CD4-positive, alpha-beta T cell treated with Interleukin-6 for 4 hours (primary cell): ENCODE measurements at places on chromosomes 4 and X.

- DNase-seq, result no peak
These were observed 278.3 kb downstream of the PCDH18 start for GRCh38 chr4:137253949-137254348.

GRCh38 chr4:143186212-143186611 lies 1.5 kb downstream of the USP38 start:
- no peak for DNase-seq

GRCh38 chr4:175422331-175422730 lies 389.7 kb downstream of the GPM6A start:
- no peak for DNase-seq

DNA sequence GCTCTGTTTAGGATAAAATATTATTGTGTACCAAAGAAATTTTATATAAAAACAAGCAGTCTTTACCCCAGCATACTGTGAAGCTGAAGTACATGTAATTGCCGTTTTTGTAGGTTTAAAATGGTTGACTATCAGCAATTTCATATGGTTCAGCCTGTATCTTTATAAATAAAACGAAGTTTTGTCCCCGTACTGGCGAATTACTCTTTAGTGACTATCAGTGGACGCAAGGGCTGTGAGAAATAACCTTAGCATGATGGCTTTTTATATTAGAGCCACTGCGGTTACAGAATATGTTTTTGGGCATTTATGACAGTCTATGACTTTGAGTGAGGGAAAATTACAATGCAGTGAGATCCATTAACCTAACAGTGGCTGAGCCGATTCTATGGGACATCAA lies 1.2 kb downstream of the GPM6B start:
- no peak for DNase-seq

GRCh38 chr4:68904786-68905185 lies 46.8 kb downstream of the UGT2A3 start:
- DNase-seq, result no peak

DNA sequence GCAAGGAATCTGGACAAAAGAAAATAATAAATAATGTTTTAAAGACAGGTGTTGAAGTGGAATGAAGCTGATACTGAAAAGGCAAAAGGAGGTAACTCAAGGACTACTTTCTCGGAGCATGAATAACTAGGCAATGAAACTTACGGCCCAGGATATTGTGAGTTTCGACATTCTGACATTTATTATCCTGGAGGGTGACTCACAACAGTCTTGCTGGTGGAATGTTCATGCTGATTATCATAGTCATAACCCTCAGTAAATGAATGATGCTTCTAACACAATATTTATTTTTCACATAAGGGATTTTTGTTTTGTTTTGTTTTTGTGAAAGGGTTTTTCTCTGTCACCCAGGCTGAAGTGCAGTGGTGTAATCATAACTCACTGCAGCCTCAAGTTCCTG lies 147.0 kb upstream of the HPGD start:
- DNase-seq, result no peak

DNA sequence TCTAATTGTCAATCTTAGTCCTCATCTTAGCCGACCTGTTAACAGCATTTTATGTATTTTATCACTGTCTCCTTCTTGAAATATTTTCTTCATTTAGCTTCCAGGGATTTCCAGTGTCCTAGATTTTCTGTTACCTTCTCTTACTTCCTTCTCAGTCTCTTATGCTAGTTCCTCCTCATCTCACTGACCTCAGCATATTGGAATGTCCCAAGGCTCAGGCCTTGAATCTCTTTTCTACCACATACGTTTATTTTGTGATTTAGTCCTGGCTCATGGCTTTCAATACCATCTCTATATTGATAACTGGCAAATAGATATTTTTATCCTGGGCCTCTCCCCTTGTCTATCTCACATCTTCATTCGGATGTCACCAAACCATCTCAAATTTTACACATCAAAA lies 61.1 kb downstream of the IQCM start:
- no peak for DNase-seq

DNA sequence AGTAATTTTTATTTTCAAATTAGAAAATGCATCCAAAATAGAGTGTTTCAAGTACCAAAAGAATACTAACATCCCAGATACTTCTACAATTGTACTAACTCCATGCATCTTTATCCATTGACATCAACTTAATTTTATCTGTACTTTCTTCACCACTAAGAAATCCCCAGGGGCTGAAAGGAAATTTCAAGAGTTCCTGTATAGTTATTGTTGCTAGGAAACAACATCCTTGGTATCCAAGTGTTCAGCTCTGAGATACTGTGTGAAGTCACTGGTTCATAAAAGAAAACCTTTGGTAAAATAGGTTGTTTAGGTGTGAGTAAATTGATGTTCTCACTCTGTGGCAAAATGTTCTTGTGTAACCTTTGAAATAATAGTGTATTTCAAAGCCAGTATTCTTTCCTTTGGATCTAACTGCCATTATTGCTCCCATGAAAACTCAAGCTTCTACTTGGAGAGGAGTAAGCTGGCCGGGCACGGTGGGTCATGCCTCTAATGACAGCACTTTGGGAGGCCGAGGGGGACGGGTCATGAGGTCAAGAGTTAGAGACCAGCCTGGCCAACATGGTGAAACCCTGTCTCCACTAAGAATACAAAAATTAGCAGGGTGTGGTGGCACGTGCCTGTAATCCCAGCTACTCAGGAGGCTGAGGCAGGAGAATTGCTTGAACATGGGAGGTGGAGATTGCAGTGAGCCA lies 72.9 kb downstream of the COMMD8 start:
- DNase-seq, result no peak

DNA sequence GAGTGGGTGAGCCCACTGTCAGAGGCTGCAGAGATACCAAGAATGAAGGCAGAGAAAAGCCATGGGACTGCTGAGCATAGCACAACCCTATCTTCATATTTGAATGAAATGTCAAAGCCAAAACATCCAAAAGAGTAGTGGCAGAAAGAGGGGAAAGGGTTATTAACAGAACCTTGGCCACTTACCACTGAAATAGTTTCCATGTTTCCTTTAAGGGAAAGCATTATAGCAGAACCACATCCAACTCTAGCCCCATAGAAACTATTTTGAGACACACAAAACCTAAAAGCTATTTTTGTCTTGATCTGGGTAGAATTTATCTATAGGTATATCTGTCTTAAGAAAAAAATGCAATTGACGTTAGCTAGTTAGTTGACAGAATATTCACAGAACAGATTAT lies 140.1 kb downstream of the CBR4 start:
- no peak for DNase-seq

- DNase-seq, result no peak
These were observed 228.5 kb downstream of the PTTG2 start for GRCh38 chr4:38188631-38189101.

- no peak for DNase-seq
These were observed 152.5 kb upstream of the TLL1 start for GRCh38 chr4:165720411-165721082.

DNA sequence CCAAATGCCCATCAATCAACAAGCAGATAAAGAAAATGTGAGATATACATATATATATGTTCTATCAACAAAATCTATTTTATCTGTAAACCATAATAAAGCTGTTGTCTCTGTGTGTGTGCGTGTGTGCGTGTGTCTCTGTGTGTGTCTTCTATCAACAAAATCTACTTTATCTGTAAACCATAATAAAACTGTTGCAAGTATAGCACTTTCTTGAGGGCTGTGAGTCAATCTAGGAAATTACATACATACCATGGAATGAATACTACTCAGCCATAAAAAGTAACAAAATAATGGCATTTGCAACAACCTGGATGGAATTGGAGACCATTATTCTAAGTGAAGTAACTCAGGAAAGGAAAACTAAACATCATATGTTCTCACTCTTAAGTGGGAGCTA lies 12.5 kb upstream of the PLK4 start:
- DNase-seq, result no peak

GRCh38 chr4:165537028-165537648 lies 158.3 kb downstream of the CPE start:
- DNase-seq, result no peak
